ENCODE measurements at places on chromosomes 7 and 10.

DNA sequence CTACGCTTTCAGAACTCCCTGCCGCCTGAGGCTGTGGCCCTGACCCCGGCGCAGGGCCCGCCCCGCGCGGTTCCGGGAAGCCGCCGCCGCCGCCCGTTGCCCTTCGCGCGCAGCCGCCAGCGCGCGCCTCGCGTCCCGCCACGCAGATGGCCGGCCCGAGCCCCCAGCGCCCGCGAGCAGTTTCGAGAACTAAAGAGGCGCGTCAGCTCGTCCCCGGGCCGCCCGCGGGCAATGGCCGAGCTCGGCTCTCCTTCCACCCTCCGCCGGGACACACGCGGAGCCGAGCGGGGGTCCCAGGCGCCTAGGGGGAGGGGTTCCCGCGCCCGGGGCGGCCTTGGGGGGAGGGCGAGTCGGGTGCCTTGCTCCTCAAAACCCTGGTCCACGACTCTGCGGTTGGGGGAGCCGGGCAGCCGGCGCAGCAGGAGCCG, 1.8 kb downstream of the HNRNPF start:
- no peak for DNase-seq

DNA sequence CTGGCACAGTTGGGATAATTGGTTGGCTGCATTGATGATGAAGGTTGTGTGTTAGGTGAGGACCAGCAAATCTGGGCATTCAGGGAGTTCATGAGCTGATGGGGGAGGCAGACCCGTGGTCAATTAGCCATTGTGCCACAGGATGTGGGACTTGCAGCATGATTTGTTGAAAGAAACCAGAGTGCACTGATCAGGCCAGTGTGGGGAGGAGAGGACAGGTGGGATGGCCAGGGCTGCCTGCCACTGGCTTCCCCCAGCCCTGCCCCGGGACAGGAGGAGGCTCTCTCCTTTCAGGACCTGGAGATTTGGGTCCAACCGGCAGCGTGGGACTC, 4.3 kb downstream of the CLIP2 start:
- no peak for DNase-seq

DNA sequence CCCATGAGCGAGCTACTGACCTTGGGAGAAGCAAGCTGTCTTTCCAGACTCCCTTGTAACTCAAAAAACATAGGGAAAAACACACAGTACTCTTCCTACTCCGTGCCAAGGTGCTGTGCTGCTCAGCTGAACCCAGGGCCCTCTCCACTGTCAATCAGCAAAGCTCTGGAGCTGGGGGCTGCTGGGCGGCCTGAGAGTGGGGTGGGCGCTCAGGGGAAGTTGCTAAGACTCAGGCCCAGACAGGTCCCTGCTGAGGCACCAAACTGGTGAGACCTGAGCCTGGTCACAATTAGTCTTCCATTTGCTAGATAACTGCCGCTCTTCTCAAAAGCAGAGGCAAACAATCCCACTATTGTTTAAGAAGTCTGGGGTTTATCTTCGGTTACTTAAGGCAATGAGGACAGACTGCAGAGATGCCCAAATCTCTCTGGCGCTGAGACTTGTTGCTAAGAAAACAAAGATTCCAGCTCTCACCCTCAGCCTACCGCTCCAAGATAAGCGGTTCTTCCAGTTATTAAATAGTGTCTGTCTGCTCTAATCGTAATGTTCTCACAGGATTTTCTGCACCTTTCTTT, 22.0 kb downstream of the STEAP1B start:
- DNase-seq = no peak

GRCh38 chr7:156051884-156052283, 239.6 kb upstream of the SHH start:
- no peak for DNase-seq

DNA sequence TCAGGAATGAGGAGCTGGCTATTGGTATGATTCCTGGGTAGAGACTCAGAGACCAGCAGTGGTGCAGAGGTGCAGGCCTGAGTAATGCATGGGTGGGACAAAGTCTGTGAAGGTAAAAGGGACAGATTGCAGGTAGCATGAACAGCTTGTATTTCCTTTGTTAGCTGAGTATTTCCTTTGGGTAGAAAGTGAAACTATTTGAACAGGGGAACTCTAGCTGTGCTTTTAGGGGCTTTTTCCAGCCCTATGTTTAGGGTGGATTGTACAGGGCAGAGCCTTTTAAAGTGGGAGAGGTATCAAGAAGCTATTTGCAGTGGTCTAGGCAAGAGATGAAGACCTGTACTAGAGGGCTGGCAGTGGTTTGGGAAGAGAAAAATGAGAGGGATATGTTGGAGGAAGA, 739.9 kb downstream of the REEP3 start:
- no peak for DNase-seq
